HT1080 (cell line): ENCODE measurements at places on chromosomes 7 and 10. TPM values are rescaled to one million over a fixed set of nuclear protein-coding genes. Genes with fewer than 3 reads are reported as not detected.
A peak's percentile ranks its signal among the peaks of the same experiment; 100 is the strongest.

Gene CALD1
- 47.7 and 57.3 TPM in 2 replicates for total RNA-seq

Gene CCZ1B
- total RNA-seq = 40.3 and 45.0 TPM in 2 replicates

Gene GRM8
- 0.07 and 0.27 TPM in 2 replicates for total RNA-seq

GRCh38 chr10:16429539-16429938, 7.3 kb upstream of the PTER start:
- DNase-seq = no peak

GRCh38 chr10:109665321-109665720, 258.0 kb downstream of the XPNPEP1 start:
- no peak for DNase-seq

- DNase-seq = no peak
Observed at GRCh38 chr7:47621347-47621746, 39.4 kb upstream of the TNS3 start.

DNA sequence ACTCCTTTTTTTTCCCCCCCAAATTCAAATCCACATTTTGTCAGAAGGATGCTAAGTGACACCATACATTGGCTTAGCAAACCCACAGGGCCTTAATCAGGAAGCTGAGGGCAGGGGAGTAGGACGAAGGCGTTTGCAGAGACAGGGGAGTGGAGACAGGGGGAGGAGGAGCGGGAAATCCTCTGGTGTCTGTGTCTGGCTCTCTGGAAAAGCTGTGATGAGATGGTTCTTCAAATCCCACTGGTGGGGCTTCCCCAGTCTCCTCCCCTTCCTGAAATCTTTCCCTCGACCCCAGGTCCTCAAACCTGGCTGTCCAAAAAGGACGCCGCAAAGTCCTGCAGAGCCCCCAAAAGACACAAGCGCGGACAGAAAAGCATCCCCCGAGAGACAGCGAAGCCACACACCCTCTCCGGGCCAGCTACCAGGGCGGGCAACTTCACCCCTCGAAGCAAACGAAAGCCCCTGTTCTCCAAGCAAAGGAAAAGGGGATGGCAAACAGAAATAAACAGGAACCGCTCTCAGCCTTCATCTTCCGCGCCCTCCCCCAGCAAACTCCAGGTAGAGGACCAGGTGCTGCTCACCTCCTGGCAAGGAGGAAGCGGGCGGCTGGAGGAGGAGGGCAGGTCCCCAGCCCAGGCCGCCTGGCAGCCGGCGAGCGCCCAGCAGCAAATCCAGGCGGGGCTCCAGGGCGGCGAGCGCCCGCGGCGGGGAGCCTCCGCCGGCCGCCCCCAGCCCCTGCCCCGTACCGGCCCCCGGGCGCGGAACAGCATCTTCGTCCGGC, 520 bp downstream of the ELAPOR2 start:
- DNase-seq = peak; percentile 9

GRCh38 chr7:74134117-74134620, 40.0 kb upstream of the EIF4H start:
- peak; percentile 14 for DNase-seq

DNA sequence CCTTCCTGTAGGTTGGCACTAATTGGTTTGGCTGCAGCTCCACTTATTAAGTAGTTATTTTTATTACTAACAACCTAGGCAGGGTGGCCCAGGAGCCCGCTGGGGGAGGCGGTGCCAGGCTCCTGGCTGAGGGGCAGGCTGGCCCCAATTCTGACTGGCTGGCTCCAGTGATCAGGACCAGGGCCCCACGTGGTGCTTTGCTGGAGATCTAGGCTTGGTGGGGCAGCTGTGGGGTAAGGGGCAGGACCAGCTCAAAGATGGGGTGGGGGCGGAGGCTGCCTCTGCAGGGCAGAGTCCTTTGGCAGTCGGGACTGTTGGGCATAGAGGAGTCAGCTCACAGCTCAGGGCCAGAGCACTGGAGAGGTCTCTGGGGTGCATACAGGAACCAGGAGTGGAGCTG, 2.4 kb downstream of the ASL start:
- no peak for DNase-seq
